Gastroesophageal sphincter (tissue), 4 donors: ENCODE measurements at places on chromosomes 1 and 21. TPM values are rescaled to one million over a fixed set of nuclear protein-coding genes. Genes with fewer than 3 reads are reported as not detected.

The ADAM30 gene
- not detected for total RNA-seq

The UTS2 gene
- not detected for total RNA-seq

The CYP4Z1 gene
- total RNA-seq = 1.1 TPM

The E2F2 gene
- 0.17 TPM for total RNA-seq

The L1TD1 gene
- not detected for total RNA-seq

The TMEM54 gene
- total RNA-seq = 104 TPM

The SH3BP5L gene
- total RNA-seq = 32.3 TPM

The HAX1 gene
- 128 TPM for total RNA-seq

The RAD54L gene
- not detected for total RNA-seq

The C1orf226 gene
- 10.0 TPM for total RNA-seq

The LEFTY1 gene
- total RNA-seq = not detected

DNA sequence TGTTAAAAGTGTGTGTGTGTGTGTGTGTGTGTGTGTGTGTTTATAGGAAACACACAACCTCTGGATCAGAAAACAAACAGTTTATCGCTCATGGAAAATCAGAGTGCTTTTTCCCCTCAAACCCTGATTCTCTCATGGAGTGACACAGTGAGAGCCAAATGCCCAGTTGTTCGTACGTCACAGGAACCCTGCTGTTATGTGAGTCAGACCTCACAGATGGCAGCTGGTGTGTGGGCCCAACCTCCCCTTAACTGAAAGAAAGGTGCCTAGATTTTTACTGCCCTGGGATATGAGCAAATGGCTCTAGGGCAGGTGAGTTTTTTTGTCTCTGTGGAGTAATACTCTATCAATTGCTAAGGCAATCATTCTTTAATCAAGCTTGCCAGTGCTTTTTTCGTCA, 1788.1 kb downstream of the BRINP3 start:
- no peak for ATAC-seq

GRCh38 chr21:18467715-18468114, 64.1 kb upstream of the TMPRSS15 start:
- ATAC-seq = no peak

GRCh38 chr21:34844013-34844923, 175.5 kb downstream of the CLIC6 start:
- ATAC-seq = peak; percentile 82

DNA sequence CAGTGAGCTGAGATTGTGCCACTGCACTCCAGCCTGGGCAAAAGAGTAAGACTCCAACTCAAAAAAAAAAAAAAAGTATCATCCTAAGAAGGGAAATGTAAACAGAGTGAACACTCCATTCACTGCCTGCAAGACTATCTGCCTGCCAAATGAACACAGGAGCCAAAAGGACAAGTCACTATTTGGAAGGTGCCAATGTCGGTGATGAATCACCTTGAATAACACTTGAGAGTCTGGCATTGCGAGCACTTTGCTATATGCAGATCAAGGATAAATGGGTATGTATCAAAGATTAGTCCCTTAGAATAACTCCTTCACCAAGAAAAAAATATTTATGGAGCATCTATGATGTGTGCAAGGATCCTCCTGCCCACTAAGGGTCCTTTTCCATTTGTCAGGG, 6.6 kb downstream of the UBR4 start:
- peak; percentile 73 for ATAC-seq

GRCh38 chr1:74341702-74342339, 106.6 kb downstream of the TNNI3K start:
- ATAC-seq = no peak

GRCh38 chr1:54125386-54126070, 27.3 kb downstream of the CDCP2 start:
- ATAC-seq = no peak

DNA sequence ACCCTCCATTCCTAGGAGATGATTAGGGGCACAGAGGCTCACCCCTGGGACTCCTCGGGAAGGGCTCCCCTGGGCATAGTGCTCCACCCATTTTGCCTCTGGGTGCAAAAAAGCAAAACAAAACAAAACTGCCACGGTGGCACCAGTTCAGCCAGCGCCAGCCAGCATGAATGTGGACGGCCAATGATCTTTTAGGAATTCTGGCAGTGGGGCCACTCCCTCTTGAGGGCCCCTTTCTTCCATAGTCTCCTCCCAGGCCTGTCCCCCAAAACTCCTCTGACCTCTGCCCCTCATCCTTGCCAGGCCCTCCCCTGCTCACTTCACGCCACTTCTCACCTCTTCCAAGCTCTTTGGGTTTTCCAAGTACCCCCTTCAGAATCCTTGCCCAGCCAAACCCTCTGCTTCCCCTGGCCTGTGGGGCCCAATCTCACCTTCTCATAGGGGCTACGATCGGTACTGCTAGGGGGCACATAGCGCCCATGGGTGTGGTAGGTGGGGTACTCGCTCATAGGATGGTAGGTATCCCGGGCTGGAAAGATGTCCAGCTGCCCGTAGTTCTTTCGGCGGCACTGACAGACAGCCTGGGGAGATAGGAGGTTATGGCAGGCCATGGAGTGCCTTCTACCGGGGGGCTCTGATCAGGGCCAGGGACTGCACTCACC, 13.3 kb downstream of the TRIM46 start:
- no peak for ATAC-seq

DNA sequence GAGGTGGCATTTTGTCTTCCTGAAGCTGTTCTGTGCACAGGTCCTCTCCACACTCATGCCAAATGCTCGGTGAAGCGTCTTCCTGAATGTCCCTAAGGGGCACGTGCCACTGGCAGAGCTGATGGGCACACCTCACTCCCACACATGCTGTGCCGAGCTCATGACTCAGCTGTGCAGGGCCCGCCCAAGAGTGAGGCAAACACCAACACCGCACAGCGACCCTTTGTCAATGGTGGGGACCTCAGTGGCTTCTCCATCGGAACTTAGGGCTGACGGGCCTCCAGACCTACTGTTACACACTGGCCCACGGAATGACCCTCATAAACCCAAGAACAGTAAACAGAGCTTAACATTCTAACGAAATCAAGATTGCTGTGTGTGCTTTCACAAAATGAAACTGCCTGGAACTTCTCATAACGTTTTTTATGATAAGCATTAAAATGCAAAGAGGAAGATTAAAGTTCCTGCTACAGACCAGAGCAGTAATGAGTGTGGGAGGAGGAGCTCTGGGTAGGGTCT, 89.3 kb downstream of the SIM2 start:
- ATAC-seq = no peak

DNA sequence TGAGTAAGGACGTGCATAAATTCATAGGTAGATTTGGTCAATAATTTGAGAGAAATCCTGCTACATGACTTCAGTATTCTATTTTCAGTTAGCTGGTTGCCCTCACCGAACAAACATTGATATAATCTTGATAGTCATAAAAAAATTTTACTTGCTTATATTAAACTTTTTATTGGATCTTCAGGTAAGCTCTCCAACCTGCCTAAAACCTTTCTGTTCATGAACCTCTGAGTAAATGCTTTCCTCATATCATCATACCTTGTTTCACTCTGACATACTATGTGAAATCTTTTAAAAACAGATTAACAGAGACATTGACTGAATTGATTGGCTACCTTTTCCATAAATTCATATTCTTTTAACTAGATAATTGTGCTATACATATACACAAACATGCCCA, 299.0 kb downstream of the NCAM2 start:
- no peak for ATAC-seq

DNA sequence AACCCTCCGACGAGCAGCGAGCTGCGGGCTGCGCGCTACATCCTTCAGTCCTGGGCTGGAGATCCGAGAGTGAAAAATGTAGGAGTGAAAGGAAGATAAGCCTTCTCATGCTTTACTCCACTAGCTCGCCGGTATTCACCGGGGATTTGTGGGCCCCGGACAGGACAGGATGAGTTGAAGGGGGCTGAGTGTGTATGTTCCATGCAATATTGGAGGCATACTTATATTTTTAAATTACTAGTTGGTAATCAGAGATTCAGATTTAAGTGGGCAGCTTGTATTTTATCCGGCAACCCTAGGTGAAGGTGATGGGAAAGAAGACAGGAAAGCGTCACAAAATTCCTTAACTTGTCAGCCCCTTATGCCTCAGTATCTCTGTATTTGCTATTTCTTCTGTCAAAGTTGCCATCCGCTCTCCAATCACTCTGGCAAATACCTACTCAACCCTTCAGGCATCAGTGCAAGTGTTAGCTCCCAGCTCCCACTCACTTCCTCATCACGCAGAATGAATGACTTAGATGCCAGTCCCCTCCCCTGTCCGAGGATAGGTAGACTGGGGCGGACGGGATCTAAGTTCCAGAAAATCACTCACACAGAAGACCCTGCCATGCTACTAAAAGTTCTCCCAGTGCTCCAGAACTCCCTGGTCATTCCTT, 503 bp upstream of the PIGM start:
- peak; percentile 40 for ATAC-seq

DNA sequence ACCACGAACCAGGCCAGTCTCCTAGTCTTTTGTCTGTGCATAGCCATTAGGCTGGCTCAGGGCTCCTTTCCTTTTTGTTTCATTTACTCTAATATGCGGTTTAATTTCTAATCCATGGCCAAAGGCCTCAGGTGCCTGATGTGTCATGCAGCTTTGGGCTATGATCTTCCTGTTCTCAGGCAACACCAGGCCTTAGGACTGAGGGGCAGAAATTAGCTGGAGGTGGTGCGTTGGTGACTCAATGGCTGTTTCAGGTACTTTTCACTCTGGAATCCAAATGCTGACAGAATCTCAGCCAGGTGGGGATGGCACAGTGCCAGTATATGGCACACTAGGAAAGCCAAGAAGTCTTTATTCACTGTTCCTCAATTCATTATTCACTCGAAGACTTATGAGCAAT, 105.3 kb downstream of the CACNA1E start:
- ATAC-seq = no peak

GRCh38 chr1:94160811-94161210, 39.9 kb upstream of the ABCA4 start:
- no peak for ATAC-seq

GRCh38 chr1:32619701-32620485, 30.5 kb downstream of the ZBTB8OS start:
- ATAC-seq = no peak

DNA sequence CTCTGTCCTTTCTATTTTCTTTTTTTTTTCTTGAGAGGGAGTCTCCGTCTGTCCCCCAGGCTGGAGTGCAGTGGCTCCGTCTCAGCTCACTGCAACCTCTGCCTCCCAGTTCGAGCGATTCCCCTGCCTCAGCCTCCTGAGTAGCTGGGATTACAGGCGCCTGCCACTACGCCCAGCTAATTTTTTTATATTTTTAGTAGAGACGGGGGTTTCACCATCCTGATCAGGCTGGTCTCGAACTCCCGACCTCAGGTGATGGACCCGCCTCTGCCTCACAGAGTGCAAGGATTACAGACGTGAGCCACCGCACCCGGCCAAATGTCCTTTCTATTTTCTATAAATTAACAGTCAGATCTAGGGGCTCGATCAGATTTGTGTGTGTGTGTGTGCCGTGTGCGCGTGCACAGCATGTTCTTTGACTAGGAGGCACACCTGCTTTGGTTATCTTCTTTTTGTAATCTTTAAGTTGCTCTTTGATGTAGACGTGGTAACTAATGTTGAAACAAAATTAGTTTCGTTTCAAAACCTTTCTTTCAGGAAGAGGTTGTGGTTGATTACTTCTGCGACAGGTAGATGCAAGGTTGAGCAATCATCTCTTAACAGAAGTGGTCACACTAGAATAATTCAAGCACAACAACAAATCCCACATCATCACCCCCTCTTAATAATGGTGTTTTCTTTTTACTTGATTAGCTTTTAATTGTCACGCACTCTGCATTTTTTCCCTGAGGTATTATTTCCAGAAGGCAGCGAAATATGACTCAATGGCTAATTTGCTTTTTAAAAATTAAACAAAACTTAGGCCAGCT, 779 bp upstream of the DEGS1 start:
- no peak for ATAC-seq

DNA sequence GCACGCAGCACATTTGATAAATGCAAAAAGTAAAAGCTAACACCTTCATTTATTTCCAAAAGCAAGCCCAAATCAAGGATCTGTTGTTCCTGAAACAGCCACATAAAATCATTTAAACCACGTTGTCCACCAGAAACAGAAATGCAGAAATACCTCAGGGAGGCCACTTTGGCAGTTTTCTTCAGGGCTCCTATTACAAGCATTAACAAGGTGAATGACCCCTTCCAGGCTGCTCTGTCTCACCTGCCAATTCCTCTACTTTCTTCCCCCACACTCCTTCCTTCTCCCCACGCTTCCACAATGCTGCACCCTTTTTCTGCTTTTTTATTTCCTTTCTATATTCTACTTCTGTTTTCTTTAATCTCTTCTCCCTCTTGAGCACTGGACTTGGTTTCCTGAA, 55.0 kb upstream of the PTGFRN start:
- ATAC-seq = no peak

DNA sequence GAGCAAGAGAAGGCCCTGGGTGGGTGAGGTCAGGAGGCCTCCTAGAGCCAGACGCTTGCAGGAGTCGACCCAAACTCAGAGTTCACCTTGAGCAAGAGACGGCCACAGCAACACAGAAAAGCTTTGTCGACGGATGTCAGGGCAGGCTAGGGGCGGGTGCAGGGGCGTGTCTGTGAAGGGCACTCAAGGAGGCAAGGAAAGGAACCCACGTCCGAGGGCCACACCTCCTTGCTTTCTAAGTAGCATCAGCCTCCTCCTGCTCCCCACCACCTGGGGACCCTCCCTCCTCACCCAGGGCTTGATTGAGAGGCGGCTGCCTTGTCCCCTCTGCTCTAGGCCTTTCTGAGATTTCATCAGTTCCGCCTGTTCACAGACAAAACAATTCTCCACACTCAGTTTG, 92.1 kb downstream of the OMA1 start:
- ATAC-seq = no peak

DNA sequence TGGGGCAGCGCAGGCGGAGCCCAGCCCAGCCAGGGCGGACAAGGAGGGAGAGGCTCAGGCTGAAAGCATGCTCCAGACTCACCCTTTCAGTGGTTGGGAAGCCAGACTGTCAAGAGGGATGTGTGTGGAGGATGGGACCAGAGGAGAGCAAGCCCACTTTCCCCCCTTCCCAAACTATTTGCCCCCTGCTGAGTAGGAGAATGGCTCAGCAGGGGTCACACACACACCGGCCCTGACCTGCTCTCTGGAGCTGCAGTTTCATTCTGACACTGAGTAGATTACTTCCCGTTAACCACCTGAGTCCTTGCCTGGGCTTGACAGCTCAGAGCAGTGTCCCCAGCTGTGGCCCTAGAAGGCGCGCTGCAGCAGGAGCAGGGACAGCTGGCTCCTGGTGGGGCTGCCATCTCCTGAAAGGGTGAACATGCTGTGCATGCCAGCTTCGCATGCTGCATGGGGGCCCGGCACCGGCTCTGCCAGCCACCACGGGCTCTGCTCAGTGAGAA, 51.6 kb upstream of the CNTN2 start:
- ATAC-seq = no peak

- ATAC-seq = no peak
These were observed 13.3 kb upstream of the GNG12 start for GRCh38 chr1:67846538-67846937.

GRCh38 chr1:207948536-207949250, 37.8 kb upstream of the CD34 start:
- no peak for ATAC-seq

- ATAC-seq = no peak
These were observed 43.0 kb downstream of the GALNT2 start for GRCh38 chr1:230109895-230110667.

DNA sequence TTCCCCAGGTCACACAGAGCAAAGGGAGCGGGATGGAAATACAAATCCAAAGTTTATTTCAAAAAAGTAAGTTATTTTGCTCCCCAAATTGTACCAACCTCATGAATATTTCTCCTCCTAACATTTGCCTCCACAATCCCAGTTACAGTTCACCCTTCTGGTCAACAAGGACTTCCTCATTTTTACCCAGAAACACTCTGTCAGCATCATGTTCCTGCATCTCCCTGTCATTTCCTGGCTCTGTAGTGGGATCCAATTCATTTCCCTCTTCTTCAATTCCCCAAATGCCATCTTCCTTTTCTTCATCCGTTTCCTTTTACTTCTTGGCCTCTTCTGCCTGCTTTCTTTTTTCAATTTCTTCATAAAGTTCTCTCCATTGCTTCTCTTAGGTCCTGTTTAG, 32.0 kb upstream of the EPS15 start:
- no peak for ATAC-seq
